Fibroblast of villous mesenchyme (primary cell): ENCODE measurements at places on chromosomes 6 and 20.

GRCh38 chr6:89357390-89357789, 4.9 kb upstream of the UBE2J1 start:
- DNase-seq = no peak

- DNase-seq = no peak
These were observed 13.4 kb upstream of the CSNK2A1 start for GRCh38 chr20:556984-557383.

GRCh38 chr6:9346923-9347322, 911.6 kb upstream of the SLC35B3 start:
- DNase-seq = no peak

- DNase-seq = peak; percentile 72
These were observed 33.7 kb downstream of the RNF146 start for GRCh38 chr6:127300411-127300810.

- DNase-seq = no peak
These were observed 157.4 kb upstream of the TNFAIP3 start for GRCh38 chr6:137709424-137710236.

- DNase-seq = peak; percentile 99
These were observed 70.3 kb downstream of the SCAND1 start for GRCh38 chr20:35883778-35884540.
